ENCODE measurements at places on chromosomes 13 and 19. TPM values are rescaled to one million over a fixed set of nuclear protein-coding genes. Genes with fewer than 3 reads are reported as not detected.

DNA sequence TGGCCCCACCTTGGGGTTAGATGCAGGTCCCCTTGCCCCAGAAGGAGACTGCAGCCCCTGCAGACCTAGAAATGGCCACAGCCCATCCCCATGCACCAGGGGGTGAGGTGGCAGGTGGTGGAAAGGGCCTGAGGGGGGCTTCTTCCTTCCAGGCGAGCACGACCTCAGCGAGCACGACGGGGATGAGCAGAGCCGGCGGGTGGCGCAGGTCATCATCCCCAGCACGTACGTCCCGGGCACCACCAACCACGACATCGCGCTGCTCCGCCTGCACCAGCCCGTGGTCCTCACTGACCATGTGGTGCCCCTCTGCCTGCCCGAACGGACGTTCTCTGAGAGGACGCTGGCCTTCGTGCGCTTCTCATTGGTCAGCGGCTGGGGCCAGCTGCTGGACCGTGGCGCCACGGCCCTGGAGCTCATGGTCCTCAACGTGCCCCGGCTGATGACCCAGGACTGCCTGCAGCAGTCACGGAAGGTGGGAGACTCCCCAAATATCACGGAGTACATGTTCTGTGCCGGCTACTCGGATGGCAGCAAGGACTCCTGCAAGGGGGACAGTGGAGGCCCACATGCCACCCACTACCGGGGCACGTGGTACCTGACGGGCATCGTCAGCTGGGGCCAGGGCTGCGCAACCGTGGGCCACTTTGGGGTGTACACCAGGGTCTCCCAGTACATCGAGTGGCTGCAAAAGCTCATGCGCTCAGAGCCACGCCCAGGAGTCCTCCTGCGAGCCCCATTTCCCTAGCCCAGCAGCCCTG is 4.2 kb upstream of the F10 start:
- DNase-seq, result no peak

DNA sequence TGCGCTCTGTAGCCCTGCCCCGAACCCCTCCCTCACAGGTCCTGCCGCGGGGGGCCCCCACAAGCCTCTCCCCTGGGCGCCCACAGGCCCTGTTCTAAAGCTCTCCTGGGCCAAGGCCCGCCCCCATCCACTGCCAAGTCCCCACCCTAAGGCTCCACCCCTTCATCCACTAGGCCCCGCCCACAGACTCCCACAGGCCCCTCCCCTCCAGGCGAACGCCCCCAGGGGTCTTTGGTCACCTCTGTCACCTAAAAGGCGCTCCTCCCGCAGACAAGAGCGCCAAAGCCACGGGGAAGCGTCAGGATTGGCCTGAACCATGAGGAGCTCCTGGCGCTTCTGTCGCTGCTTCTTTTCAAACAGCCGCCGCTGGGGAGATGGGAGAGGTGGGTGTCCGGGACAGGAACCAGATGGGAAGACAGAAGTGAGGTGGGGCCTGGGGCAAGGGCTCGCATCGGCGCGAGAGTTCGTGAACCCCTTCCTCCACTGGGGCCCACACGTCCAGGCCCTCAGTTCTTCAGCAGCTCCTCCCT is 2.3 kb downstream of the TULP2 start:
- peak; percentile 93 for DNase-seq

DNA sequence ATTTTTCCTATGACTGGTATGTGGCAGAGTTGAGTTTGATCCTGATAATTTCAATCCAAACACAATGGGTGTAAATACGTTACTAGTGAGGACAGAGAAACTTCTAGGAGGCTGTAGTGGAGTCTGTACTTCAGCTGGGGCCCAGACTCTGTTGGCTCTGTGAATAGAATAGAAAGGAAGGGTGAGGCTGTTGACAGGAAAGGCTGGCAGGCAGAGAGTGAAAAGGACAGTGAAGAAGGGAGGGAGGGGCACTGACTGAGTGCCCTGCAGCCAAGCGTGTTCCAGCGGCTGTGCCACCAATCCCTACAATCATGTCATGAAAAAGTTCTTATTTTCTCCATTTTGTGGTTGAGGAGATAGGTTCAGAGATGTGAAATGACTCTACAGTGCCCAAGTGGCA is 80.5 kb downstream of the MBNL2 start:
- DNase-seq, result no peak

- DNase-seq, result no peak
Observed at GRCh38 chr13:88000787-88001186, 329.6 kb downstream of the SLITRK5 start.

DNA sequence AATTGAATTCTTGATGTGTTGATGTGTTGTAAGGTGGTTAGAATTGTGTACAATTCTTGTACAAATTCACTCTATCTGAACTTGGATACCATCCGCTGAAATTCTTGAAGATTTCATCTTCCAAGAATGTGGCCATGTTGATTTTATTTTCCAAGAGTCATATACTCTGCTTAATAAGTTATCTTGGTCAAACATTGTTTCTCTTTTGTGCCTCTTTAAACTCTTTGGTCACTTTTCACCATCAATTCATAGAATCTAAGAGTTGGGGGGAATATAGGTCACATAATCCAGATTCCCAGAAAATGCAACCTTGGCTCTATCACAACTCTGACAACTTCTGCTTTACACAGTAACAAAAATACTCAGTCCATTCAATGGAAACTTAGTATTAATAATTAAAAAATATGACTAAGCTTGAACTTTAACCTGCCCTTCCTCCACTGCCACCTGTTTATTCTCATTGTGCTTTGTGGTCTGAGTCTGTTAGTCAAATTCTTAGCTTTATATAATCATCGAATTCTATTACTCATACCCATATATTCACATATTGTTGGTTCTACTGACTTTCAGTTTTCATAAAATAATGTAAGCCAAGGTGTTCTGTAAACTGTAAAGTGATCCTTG is 373.2 kb downstream of the LMO7 start:
- no peak for DNase-seq

DNA sequence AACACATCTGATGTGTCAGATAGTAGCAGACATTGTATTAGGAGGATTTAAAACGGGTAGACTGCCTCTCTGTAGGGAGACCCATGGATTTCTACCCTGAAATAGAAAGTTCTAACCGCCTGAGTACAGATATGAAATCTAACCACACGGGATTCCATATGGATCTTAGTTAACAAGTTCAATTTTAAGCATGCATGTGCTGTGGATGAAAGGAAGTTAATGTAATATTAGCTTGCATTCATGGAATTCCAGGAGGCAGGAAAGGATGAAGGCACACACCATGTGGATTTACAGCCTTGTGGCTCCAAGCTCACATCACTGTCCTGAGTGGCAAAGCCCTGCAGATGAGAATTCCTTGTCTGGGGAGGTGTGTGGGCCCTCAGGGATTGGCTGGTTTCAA is 120.6 kb upstream of the IRS2 start:
- no peak for DNase-seq

- DNase-seq, result no peak
Observed at GRCh38 chr13:30431269-30431940, 9.1 kb downstream of the UBE2L5 start.

DNA sequence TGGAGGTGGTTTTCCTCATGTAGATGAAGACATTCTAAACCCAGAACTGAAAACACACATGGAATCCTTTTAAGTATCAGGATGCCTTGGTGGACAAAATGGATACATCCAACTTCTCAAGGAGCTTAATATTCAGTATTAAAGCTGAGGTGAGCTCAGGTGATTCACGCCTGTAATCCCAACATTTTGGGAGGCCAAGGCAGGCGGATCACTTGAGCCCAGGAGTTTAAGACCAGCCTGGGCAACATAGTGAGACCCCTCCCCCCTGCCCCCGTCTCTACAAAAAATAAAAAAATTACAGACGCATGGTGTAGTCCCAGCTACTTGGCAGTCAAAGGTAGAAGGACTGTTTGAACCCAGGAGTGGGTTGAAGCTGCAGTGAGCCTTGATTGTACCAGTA is 28.8 kb downstream of the DPRX start:
- DNase-seq, result no peak

- DNase-seq, result no peak
Observed at GRCh38 chr13:79679334-79679733, 198.4 kb downstream of the NDFIP2 start.

GRCh38 chr19:38278751-38279150 is 14.4 kb downstream of the SPINT2 start:
- DNase-seq, result no peak

DNA sequence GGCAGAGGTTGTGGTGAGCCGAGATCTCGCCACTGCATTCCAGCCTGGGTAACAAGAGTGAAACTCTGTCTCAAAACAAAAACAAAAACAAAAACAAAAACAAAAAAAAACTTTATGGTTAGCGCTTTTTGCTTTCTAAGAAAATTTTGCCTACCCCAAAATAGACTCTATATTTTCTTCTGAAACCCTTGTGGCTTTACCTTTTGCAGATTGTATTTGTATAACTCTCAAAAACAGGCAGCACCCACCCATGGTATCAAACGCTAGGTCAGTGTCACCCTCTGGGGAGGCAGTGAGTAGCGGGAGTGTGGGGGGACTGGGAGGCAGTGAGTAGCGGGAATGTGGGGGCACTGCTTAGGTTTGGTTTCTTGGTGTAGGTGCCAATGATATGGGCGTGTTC is 7.5 kb upstream of the SLC39A3 start:
- DNase-seq, result no peak

- DNase-seq, result no peak
Observed at GRCh38 chr13:99145461-99145860, 55.2 kb upstream of the UBAC2 start.

DNA sequence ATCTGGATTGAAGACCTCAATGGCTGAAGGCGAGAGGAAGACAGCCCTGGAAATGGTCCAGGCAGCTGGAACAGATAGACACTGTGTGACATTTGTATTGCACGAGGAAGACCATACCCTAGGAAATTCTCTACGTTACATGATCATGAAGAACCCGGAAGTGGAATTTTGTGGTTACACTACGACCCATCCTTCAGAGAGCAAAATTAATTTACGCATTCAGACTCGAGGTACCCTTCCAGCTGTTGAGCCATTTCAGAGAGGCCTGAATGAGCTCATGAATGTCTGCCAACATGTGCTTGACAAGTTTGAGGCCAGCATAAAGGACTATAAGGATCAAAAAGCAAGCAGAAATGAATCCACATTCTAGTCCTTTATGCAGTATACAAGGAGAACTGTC is 1.2 kb downstream of the POLR1D start:
- DNase-seq, result no peak

- no peak for DNase-seq
Observed at GRCh38 chr13:98506322-98506721, 70.6 kb downstream of the STK24 start.

GRCh38 chr13:33875618-33876401 is 57.9 kb downstream of the RFC3 start:
- DNase-seq, result no peak

DNA sequence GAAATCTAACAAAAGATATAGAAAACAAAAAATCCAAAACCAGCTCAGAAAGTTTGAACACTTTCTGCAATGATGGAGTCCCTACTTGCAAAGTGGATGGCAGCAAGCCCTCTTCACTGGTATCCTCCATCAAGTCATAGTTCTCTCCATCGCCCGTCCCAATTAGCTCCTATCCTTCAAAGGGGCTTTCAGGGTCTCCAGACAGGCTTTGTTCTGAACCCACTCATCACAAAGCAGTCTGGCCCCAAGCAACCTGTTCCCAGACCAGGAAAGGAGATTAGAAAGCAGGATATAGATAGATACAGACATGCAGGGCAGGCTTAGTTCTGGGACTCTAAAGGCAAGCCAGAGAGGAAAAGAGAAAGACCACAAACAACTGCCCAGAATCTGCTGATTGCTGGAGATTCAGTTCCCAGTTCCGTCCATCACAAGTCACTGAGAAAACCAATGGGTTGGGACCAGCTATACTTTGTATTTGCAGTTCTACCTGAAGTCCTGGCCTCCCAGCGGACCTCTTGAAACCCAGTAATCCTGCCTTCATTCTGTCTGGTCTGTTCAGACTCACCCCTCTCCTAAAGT is 47.2 kb upstream of the EPHX3 start:
- no peak for DNase-seq

- no peak for DNase-seq
Observed at GRCh38 chr13:51759240-51759639, 44.7 kb downstream of the DHRS12 start.

- no peak for DNase-seq
Observed at GRCh38 chr13:42153199-42154113, 105.0 kb downstream of the DGKH start.

DNA sequence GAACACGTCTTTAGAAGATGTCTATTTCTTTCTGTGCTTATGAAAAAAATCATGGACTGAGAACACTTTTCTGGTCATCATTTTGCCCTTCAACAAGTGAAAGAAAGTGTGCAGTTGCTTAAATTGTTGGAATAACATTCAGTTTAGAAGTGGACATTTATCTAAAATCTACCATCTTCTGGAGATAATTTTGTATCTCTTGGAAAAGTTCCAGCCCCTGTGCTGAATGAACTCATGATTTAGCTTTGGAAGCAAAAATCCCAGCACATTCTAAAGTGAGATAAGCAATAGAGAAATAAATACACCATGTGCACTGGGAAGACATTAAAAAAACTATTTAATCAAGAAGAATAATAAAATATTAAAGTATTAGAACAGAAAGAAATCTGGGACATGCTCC is 1420.8 kb upstream of the SLC10A2 start:
- DNase-seq, result no peak

- no peak for DNase-seq
Observed at GRCh38 chr13:27130979-27131623, 40.5 kb downstream of the USP12 start.

GRCh38 chr19:29528350-29528945 is 2.7 kb downstream of the VSTM2B start:
- no peak for DNase-seq

TMEM91 gene
- total RNA-seq, result 9.7 TPM

ZNF665 gene
- 2.9 TPM for total RNA-seq

BCAM gene
- 46.4 TPM for total RNA-seq

CASP14 gene
- not detected for total RNA-seq

RNF225 gene
- not detected for total RNA-seq

PGLYRP1 gene
- not detected for total RNA-seq

NLRP11 gene
- total RNA-seq, result not detected

KLHL1 gene
- not detected for total RNA-seq

CXCL17 gene
- total RNA-seq, result not detected

SYNE4 gene
- not detected for total RNA-seq

TMEM238 gene
- 0.84 TPM for total RNA-seq

ZBTB32 gene
- not detected for total RNA-seq

GSX1 gene
- total RNA-seq, result not detected

RFPL4AL1 gene
- not detected for total RNA-seq

TUBA3C gene
- total RNA-seq, result not detected

ZNF146 gene
- total RNA-seq, result 50.8 TPM

SYCN gene
- not detected for total RNA-seq

ENOX1 gene
- 11.7 TPM for total RNA-seq

MEIOSIN gene
- not detected for total RNA-seq

NLRP5 gene
- total RNA-seq, result not detected

Measured in esophagus muscularis mucosa (tissue), 4 donors.